ENCODE measurements at places on chromosomes 3 and 15. TPM values are rescaled to one million over a fixed set of nuclear protein-coding genes. Genes with fewer than 3 reads are reported as not detected.
A peak's percentile ranks its signal among the peaks of the same experiment; 100 is the strongest.

- DNase-seq, result no peak
Measured at GRCh38 chr3:181712553-181713279, 991 bp downstream of the SOX2 start.

DNA sequence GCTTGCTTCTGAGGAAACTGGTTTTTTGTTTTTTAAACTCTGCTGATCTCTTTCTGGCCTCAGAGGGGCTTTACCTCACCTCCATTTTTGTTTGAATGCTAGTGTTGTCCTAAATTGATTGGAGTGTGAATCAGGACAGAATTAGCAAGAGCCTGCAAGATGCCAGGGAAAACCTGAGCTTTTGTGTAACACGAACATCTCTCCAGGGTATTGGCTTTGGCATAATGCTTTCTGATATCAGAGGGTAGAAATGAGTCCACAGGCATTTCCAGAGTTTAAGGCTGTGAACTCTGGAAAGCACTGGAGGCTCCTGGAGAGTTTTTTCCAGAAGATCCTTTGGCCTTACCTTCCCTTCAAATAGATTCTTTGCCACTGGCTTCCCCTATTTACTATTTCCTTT is 87.1 kb downstream of the WDR76 start:
- no peak for DNase-seq

DNA sequence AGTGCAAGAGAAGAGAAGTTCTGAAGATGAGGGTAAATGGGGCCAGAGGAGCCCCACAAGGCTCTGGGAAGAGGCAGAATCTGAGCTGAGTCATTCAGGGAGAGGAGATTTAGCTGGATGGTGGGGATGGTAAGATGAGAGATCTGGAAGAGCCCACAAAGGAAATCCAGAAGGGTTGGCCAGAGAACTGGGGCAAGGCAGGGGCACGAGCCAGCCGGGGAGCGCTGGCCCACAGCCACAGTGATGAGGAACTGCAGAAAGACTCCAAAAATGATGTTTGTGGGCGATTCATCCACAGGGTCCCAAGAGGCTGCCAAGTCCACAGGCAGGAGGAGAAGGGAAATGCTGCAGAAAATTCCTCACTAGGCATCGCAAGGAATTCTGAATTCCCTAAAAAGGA is 75.9 kb upstream of the ATP2B2 start:
- DNase-seq, result no peak

- DNase-seq, result no peak
Measured at GRCh38 chr3:167940241-167940640, 155.5 kb downstream of the GOLIM4 start.

GRCh38 chr15:58535337-58535736 is 103.5 kb downstream of the LIPC start:
- no peak for DNase-seq

DHX30 gene
- total RNA-seq, result 44.4 TPM

MKRN3 gene
- not detected for total RNA-seq

GRCh38 chr3:88219138-88219792 is 69.5 kb downstream of the C3orf38 start:
- DNase-seq, result no peak

DNA sequence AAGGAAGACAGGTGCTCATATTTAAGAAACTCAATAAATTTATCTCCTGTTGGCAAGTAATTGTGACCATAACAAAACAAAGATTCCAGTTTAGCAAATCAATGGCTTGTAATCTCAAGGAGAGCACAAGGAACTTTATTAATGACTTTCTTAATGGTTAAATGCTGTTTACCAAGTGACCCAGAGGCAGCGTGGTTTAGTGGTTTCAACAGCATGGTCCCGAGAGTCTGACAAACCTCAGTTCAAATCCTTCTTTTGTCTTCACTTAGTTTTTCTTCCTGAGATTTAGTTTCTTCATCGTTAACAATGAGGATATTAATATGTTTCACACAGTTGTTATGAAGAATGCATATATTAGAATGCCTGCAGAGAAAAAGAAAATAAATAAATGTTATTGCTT is 212.6 kb downstream of the KCNMB2 start:
- DNase-seq, result no peak

STRIT1 gene
- total RNA-seq, result 0.97 TPM

GRCh38 chr3:32240159-32240545 is 1.7 kb downstream of the CMTM8 start:
- DNase-seq, result no peak

GRCh38 chr15:52735231-52736089 is 54.7 kb downstream of the ONECUT1 start:
- no peak for DNase-seq

- DNase-seq, result no peak
Measured at GRCh38 chr3:128276577-128277183, 123.4 kb downstream of the EEFSEC start.

TEX55 gene
- total RNA-seq, result not detected

- DNase-seq, result peak; percentile 47
Measured at GRCh38 chr3:53708001-53708621, 138.1 kb downstream of the CHDH start.

TMEM42 gene
- total RNA-seq, result 8.4 TPM

CMTM7 gene
- 1.9 TPM for total RNA-seq

DNA sequence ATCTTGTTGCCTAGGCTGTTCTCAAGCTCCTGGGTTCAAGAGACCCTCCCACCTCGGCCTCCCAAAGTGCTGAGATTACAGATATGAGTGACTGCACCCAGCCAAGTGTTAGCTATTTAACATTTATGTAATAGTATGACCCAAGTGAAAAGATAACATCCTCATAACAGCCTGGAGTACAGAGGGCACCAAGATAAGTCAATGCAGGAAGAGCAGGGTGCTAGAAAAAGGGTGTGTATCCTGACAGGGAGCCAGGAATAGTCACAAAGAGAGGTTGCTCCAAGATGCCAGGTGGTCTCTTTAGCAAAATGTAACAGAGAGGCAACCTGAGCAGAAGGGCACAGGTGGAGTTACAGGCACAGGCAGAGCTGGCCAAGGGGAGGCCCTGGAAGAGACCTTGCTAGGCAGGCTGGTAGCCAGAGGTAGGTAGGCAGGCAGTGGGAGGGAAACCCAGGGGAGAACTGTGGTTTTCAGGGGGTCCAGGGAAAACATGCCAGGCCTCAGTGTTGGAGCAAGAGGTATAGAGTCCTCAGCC is 277.4 kb downstream of the ERC2 start:
- DNase-seq, result no peak

- no peak for DNase-seq
Measured at GRCh38 chr3:127744875-127745274, 72.1 kb downstream of the ABTB1 start.

DNA sequence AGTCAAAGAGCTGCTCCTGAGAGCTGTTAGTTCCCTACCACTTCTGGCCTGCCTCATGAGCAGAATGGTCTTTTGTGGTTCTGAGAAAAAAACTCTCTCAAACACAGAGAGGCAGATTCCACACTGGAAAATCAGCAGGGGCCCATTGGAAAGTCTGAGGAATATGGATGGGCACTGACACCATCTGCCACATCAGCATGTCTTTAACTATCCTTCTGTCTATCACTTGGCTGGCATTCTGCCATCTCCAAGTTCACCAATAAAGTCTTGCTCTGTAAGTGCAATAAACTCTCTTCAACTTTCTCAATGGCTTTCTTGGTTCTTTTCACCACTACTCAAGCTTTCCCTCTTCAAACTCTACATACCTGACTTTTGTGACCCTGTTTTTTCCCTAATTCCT is 101.3 kb upstream of the GALNT15 start:
- no peak for DNase-seq

GHSR gene
- not detected for total RNA-seq

DNA sequence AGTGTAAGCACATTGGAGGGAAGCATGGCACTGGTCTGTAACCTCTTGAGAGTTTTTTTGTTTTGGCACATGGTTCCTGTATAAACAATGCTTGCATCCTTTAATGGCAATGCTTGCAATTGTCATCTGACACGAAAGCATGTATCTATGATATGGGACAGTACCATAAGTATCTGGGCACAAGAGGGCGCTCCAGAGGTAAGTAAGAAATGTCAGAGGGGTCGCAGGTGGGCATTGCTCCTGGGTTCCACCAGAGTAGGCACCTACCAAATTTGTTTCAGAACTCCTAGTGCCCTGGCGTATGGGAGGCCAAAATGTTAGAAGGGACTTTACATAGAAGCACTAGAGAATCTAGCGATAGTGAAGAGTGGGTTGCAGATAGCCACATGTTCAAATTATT is 58.7 kb upstream of the BCHE start:
- no peak for DNase-seq

DUOX1 gene
- 0.97 TPM for total RNA-seq

- no peak for DNase-seq
Measured at GRCh38 chr3:100830931-100831330, 121.6 kb downstream of the TFG start.

GRCh38 chr3:106578911-106579310 is 710.1 kb upstream of the CBLB start:
- DNase-seq, result no peak

GRCh38 chr15:73589766-73590165 is 43.4 kb downstream of the NPTN start:
- no peak for DNase-seq

DNA sequence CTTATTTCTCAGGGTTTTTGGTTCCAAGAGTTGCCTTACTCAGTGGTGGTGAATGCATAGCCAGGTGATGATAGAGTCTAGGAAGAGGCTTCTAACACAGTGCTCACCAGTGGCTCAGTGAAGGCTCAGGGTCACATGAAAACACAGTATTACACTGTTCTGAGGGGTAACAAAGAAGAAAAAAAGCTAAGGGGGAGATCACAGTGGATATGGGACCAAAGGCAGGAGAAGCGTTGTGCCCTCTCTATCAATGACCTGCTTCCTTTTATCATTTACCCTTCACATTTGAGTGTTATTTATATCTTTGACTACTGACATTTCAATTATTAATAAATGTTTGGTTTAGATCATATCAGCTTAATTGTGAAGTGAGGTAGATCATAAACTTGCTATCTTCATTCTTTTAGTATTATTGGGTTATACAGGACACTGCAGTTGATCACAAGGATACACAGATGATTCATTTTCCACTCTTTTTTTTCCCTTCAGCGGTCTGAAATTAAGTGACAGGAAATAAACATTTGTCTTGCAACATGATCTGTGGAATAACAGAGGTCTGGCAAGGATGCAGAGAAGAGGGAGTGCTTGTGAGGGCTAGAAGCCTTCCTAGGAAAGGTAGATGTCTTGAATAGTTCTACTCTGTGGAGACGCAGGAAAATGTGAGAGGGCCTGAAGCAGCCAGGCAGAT is 171.7 kb downstream of the C3orf38 start:
- DNase-seq, result no peak

- no peak for DNase-seq
Measured at GRCh38 chr3:114449271-114450007, 155.6 kb downstream of the TIGIT start.

GOLGA6B gene
- total RNA-seq, result not detected

DENND4A gene
- 13.9 TPM for total RNA-seq

GRCh38 chr15:81666839-81667238 is 292.8 kb upstream of the TMC3 start:
- no peak for DNase-seq

- DNase-seq, result no peak
Measured at GRCh38 chr3:122984007-122984406, 43.6 kb downstream of the SEMA5B start.

KCNMB3 gene
- 1.00 TPM for total RNA-seq

- DNase-seq, result no peak
Measured at GRCh38 chr3:29430558-29430971, 149.7 kb downstream of the RBMS3 start.

GRCh38 chr3:43905157-43905556 is 214.4 kb downstream of the ABHD5 start:
- DNase-seq, result no peak

GRCh38 chr3:166829896-166830295 is 550.2 kb downstream of the ZBBX start:
- no peak for DNase-seq

DNA sequence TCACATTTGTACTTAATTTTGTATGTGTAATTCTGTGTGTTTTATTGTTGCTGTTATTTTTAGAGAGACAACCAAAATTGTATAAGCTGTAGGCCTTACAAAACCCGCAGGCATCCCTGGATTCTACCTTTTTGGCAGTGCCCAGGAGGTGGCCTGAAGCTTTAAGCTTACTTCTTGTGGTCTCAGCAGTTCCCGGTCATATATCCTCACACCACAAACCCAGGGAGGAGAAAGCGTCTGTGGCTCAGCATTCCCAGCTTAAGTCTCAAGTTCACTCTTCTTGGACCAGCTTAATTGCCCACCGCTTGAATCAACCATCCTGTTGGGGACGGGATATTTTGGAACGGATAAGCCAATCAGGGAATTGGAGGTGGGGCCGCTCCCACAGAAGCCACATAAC is 36.7 kb downstream of the C2CD4A start:
- no peak for DNase-seq

- no peak for DNase-seq
Measured at GRCh38 chr3:86257955-86258641, 732.9 kb downstream of the VGLL3 start.

DNA sequence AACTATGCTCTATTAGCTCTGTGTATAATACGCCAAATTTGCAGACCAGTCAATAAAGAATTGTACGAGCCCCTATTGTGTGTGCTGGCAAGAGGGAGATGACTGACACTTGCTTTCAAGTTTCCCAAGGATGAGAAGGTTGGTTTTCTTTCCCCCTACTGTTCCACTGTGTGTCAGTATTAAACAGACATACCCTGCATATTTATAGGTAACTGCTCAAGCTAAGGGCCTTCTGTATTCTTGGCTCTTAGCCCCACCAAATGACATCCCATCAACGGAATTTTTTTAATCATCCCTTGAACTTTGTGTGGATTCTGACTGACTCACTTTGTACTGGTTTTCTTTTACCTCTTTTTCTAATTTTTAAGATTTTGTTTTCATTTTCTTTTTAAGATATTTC is 60.6 kb upstream of the GYG1 start:
- DNase-seq, result no peak

GRCh38 chr15:60326824-60327654 is 70.7 kb downstream of the ANXA2 start:
- DNase-seq, result no peak

IP6K1 gene
- 15.4 TPM for total RNA-seq

DNA sequence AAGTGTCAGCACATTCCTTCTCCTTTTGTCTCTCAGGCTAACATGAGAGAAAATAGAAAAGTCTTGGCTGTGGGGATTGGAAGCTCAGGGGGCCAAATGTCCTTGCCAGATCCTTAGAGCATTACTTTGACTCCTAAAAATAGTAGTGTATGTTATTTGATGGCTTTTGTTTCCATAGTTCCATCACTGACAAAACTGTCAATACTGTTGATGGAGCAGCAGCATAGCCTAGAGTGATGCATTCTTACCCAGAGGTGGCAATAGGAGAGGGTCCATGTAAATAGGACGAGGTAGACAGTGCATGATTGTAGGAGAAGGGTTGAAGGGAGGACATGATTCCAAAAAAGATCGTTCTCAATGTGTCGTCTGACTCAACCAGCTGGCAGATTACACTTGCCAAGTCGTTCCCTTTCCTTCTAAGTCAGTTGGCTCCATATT is 282.7 kb upstream of the TPRG1 start:
- no peak for DNase-seq

DNA sequence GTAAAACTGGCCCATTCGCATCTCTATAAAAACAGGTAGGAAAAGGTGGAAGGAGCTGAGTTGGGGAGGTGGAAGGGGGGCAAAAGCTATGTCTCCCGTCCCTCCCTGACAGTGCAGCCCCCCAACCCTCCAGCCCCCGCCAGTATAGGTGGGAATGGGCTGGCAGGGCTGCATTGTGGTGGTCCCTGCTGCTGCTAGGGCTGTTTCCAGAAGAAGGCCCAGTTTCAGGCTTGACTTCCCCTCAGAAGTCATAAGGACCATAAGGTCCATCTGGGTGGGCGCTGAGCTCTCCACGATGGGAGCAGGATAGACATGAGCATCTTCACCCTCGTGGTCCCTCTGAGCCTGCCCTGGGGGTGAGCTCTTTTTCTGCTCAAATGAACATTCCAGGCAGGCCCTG is 44.2 kb downstream of the APBA2 start:
- DNase-seq, result no peak

SMCO1 gene
- 67.4 TPM for total RNA-seq

GRCh38 chr3:36919439-36920160 is 25.3 kb downstream of the TRANK1 start:
- DNase-seq, result no peak
